NCI-H187 treated with DMSO at 0.1 percent for 48 hours (cell line): ENCODE measurements at places on chromosomes 1 and 21.

GRCh38 chr1:12565094-12565965 lies 52.7 kb downstream of the DHRS3 start:
- no peak for DNase-seq

GRCh38 chr1:68313735-68314134 lies 81.4 kb upstream of the WLS start:
- peak; percentile 72 for DNase-seq

GRCh38 chr1:58949551-58950220 lies 165.8 kb upstream of the JUN start:
- no peak for DNase-seq

- no peak for DNase-seq
Observed at GRCh38 chr1:108199201-108199691, 897 bp downstream of the SLC25A24 start.

DNA sequence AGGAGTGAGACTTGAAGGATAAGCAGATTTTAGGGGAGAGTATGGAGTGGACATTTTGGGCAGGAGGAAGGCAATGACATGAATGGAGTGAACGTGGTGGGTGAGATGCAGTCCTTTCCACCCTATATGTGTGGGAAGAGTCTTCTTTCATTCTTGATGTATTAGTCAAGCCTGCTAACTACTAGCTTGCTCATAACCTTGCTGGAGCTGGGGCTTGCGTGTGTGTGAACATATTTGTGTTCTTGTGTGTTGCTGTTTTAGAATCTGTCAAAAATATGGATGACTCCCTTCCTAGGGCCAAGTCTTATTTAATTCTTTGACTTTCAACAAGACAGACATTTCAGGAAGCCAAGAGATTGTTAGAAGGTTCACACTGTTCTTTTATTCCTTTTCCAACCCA lies 132.7 kb downstream of the UCK2 start:
- no peak for DNase-seq
